ENCODE measurements at places on chromosomes 7 and 10. TPM values are rescaled to one million over a fixed set of nuclear protein-coding genes. Genes with fewer than 3 reads are reported as not detected.

Gene CFAP69
- total RNA-seq = 2.6 TPM

Gene XRCC2
- 2.9 TPM for total RNA-seq

Gene FBH1
- 106 TPM for total RNA-seq

Gene SRRM3
- total RNA-seq = 0.67 TPM

Gene OR13A1
- not detected for total RNA-seq

Gene ASZ1
- not detected for total RNA-seq

Gene CDNF
- 1.6 TPM for total RNA-seq

Gene CPEB3
- 1.8 TPM for total RNA-seq

Gene POM121
- total RNA-seq = 10.8 TPM

Gene OR6V1
- not detected for total RNA-seq

Gene SLC13A4
- total RNA-seq = not detected

Gene GNGT1
- not detected for total RNA-seq

Gene MICALL2
- total RNA-seq = 28.9 TPM

Gene AKR1E2
- 7.2 TPM for total RNA-seq

Gene FAM13C
- total RNA-seq = 8.3 TPM

Gene KLF14
- not detected for total RNA-seq

Gene GPR26
- not detected for total RNA-seq

Gene TMEM229A
- total RNA-seq = not detected

Gene AASS
- 18.4 TPM for total RNA-seq

Gene ATP5F1C
- total RNA-seq = 276 TPM

Gene UPK3B
- total RNA-seq = not detected

Gene MYL10
- not detected for total RNA-seq

Gene TMEM270
- total RNA-seq = not detected

Gene ADCK2
- 24.2 TPM for total RNA-seq

Gene OR2F1
- total RNA-seq = not detected

Gene SMO
- 5.2 TPM for total RNA-seq

Gene EVX1
- total RNA-seq = not detected

Gene METTL27
- 0.98 TPM for total RNA-seq

Gene TCAF2
- total RNA-seq = 17.3 TPM

Gene RGR
- total RNA-seq = not detected

Gene CCDC7
- 10.1 TPM for total RNA-seq

Gene CLDN12
- 14.0 TPM for total RNA-seq
